Activated effector memory CD4-positive, alpha-beta T cell treated with Interleukin-2 at 50 U/mL for 16 hours (primary cell): ENCODE measurements at places on chromosomes 3 and 15.

DNA sequence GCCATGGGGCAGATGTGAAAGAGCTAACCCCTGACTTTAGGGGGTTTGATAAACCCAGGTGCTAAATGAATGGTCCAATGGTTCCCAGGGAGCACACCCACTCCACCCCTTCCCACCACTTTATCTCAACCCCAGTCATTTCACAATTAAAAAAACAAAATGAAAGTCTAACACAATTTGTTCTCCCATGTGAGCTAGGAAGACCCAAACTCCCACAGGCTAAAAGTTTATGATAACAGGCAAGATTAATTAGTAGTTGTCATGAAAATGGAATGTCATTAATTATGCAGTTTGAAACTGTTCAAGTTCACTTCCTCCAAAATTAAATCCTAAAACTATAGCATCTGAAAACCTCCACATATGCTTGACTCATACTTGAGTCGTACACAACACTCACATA lies 63.3 kb upstream of the TPM1 start:
- no peak for DNase-seq

- DNase-seq, result no peak
Observed at GRCh38 chr3:106206613-106207012, 337.8 kb upstream of the CBLB start.

DNA sequence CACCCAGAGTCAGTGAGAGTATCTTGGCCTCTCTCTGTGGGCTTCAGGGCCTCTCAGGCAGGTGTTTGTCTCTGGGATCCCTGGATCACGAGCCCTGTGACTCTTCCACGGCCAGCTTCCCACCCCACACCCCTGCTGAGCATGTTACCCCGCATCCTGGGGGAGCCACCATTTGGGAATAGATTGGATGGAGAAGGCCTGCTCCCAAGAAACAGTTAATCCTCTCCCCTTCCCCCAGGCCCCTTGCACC lies 15.5 kb upstream of the SRP14 start:
- DNase-seq, result no peak

GRCh38 chr3:135017003-135017893 lies 222.2 kb downstream of the EPHB1 start:
- DNase-seq, result no peak

GRCh38 chr3:129598484-129598883 lies 8.0 kb downstream of the PLXND1 start:
- DNase-seq, result no peak

DNA sequence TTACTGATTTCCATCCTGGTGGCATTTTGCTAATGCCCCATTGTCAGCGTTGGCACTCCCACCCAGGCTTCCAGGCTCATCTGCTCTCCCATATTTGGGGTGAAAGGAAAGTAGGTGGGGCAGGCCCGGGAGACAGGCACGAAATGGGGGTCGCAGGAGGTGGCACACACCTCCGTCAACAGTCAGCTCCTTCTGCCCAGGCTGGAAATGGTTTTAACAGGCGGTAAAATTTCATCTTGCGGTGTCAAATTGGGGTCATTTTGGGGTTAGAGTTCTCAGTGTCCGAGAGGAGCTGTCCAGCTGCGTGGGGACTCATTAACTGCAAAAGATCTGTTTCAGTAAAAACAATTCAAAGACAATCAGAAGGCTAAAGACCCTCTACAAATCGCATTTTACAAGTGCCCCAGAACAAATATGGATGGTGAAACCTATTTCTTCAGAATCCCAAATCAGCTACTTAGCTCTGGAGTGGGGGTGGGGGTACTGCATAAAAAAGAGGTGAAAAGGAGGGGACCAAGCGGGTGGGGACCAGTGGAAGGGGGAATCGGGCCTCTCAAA lies 4.2 kb upstream of the MEIS2 start:
- DNase-seq, result no peak

GRCh38 chr3:12235691-12236090 lies 53.2 kb upstream of the PPARG start:
- no peak for DNase-seq

DNA sequence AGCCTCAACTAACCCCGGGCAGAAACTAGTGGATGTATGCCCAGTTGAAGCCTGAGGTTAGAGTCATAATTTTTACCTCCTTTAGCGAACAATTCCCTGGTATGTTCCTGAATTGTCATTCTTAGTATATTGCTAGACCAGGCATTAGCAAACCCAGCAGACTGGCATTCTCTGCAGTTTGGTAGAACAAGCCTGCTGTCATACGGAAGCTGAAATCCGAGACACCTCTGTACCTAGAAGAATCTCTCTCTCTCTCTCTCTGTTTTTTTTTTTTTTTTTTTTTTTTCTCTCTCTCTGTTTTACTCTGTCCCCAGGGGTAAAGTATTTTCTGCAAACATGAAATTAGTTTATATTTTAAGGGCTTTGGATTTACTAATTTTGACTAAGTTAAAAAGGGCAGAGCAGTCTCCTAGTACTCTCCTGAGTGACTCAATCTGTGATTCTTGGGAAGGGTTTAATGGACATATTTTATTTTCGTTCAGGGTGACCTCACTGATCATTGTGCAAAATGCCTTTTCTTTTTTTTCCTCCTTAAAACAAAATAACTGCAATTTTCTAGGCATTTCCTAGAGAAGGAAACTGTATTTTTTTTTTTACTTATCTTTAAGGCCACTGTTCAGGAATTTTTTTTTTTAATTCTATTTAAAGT lies 133.6 kb upstream of the ICE2 start:
- no peak for DNase-seq

DNA sequence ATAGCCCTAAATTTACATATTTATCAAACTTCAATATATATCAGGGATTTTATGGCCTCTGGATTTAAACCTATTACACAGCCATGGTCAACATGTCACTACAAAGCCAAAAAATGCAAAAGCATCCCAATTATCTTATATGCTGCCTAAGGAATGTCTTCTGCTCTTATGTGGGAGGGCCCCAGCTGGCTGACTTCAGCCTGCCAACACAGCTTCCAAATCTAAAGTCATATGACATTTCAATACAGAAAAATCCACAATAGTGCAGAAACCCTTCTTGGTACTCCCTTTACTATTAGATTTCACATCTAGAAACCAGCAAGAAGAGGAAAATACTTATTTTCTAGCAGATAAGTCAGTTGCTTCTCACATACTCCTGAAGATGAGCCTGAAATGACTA lies 6.4 kb downstream of the PFN2 start:
- DNase-seq, result no peak

DNA sequence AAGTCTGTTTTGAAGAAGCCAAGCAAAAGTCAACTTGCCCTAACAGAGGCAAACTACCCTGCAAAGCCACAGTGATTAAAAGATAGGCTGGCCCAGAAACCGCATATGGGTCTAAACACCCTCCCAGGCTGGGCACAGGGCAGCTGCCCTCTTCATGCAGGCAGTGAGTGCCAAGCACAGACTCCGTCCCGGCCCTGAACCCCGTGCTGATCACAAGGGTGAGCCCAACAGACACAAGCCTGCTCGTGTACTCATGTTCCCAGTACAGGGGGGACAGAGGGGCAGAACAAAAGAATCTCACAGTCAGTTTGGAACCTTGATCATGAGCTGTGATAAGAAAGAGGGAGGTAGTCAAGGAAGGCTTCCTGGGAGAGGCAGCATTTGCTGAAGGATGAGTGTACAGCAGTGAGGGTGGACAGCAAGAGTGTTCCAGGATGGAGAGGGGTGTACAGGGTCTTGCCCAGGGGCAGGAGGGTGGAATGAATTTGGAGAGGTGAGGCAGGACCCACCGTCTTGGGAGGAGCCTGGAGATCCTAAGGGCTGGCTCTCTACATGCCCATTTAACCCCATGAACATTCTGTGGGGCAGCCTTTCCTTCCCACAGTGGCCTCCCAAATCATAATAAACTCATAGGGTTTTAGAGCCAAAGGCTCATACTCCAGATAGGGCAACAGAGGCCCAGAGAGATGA lies 43.2 kb upstream of the PRR23E start:
- no peak for DNase-seq
